A172 (cell line): ENCODE measurements at places on chromosomes 2 and 18. TPM values are rescaled to one million over a fixed set of nuclear protein-coding genes. Genes with fewer than 3 reads are reported as not detected.

GRCh38 chr2:44397447-44398175 is 35.9 kb downstream of the CAMKMT start:
- DNase-seq = no peak

DNA sequence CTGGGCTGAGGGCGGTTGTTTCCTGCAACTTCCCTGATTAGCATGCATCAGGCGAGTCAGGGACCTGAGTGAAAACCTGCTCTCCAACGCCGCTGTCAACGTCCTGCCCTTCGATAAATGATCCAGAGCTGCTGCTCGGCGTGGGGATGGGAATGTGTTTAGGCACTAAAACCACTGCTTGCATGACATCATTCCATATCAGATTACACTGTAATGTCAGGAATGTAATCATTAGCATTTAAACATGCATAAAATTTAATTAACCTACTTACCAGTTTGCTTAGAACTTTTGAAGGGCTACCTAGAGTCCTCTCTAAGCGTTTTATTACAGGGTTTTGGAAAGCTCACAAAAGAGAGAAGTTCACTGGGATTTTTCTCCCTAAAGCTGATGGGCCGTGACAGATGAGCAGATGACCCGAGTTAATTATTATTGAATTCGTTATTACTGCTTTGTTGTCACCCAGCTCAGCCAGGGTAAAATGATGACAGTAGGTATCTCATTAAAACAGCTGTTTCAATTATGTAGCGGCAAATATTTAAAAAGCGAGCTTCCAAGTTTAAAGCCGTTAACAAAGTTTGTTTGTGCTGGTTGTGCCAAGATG is 685.6 kb upstream of the SALL3 start:
- DNase-seq = no peak

GRCh38 chr2:236107942-236108625 is 60.1 kb downstream of the GBX2 start:
- no peak for DNase-seq

- DNase-seq = no peak
These were observed 5.8 kb upstream of the TTC21B start for GRCh38 chr2:165959371-165959770.

MAIP1 gene
- total RNA-seq = 29.8 and 37.3 TPM in 2 replicates

POLR1A gene
- total RNA-seq = 29.4 and 33.1 TPM in 2 replicates

ASB18 gene
- not detected in 2 replicates for total RNA-seq

- no peak for DNase-seq
These were observed 424.6 kb downstream of the TGIF1 start for GRCh38 chr18:3874581-3874980.

- DNase-seq = peak; percentile 51
These were observed 9.7 kb downstream of the IL1RN start for GRCh38 chr2:113136828-113137775.

GRCh38 chr2:236715077-236715476 is 145.5 kb downstream of the ACKR3 start:
- DNase-seq = no peak

- DNase-seq = no peak
These were observed 3.2 kb downstream of the NPPC start for GRCh38 chr2:231923010-231923344.

DNA sequence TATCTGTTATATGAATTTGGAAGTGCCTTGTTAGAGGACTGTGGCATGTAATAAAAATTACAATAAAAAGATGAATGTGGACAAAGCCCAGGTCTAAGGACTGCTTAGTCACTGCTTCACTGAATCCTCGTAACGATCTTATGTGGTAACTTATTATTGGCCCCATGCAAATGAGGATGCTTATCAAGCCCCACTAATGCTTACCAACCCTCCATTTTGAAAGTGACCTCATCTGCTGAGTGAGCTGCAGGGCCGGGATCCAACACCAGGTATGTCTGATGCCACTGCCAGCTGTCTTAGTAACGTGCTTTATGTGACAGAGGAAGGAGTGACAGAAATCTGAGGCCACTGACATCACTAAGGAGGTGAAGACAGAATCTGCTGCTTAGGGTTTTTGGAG is 65.3 kb upstream of the CCDC85A start:
- no peak for DNase-seq

RND3 gene
- total RNA-seq = 155 and 205 TPM in 2 replicates

GRCh38 chr2:152420363-152420762 is 85.4 kb downstream of the FMNL2 start:
- DNase-seq = peak; percentile 23

ASIC4 gene
- total RNA-seq = 0.12 and 0.43 TPM in 2 replicates

GRCh38 chr2:70475266-70475665 is 78.4 kb downstream of the TGFA start:
- no peak for DNase-seq

- DNase-seq = no peak
These were observed 17.5 kb upstream of the EXOC6B start for GRCh38 chr2:72843301-72843700.

LONRF2 gene
- total RNA-seq = 5.0 and 6.0 TPM in 2 replicates

GRCh38 chr2:64989982-64990614 is 899 bp downstream of the SLC1A4 start:
- no peak for DNase-seq

PAIP2B gene
- total RNA-seq = 0.28 and 1.1 TPM in 2 replicates

ZNF638 gene
- total RNA-seq = 72.5 and 118 TPM in 2 replicates
